ENCODE measurements at places on chromosomes 1 and 21.

DNA sequence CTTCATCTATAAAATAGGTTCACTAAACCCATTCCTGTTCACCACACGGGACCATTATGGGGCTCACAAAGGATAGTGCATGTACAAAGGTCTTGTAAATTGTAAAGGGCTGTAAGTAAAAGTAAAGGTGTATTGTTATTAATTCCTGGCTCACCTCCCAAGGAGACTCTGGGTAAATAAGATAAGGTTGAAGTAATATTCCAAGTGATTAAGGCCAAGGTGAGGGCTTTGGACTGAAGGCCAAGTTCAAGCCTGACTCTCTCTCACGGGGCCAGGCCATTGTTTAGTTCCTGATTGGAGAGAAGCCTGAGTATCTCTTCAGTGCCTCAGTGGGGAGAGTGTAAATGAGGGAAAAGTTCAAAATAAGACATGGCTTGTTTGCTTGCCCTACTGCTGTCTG lies 19.5 kb upstream of the ZFYVE9 start:
- no peak for DNase-seq

DNA sequence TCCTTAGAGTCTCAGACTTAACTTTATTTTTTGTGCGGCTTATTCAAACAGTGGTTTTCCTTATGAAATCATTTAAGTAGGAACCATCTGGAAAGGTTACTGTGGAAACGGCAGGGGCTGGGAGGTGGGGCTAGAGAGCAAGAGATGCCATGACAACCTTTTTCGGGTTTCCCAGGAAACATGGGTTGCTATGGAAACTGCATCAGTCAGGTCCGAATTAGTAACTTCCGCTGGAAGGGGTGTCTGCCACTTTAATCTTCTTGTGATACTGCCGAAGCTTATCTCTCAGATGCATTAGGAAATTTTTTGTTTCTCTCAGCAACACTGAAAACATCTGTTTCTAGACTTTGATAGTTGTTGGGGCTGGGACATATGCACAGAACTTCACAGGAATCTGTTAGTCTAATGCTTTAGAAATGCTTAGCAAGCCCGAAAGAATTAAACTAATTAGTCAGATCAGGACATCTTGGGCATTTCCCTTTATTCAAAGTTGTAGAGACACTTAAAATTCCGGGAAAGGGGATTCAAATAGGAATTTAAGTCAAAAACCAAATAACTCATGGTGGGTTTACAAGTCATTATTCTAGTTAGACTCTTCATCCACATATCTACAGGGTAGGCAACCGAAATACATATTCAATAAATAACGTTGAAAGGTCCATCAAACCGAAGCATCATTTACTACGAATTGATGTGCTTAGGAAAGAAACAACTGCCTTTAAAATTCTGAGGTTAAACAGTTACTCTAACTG lies 2.6 kb downstream of the KCNA3 start:
- peak; percentile 84 for DNase-seq

- no peak for DNase-seq
Measured at GRCh38 chr1:221316491-221317056, 425.3 kb downstream of the DUSP10 start.

- DNase-seq = no peak
Measured at GRCh38 chr1:214524824-214525223, 26.6 kb downstream of the PTPN14 start.

- DNase-seq = no peak
Measured at GRCh38 chr1:94790246-94790645, 29.9 kb upstream of the SLC44A3 start.

- no peak for DNase-seq
Measured at GRCh38 chr1:91402023-91402422, 2.6 kb downstream of the HFM1 start.

DNA sequence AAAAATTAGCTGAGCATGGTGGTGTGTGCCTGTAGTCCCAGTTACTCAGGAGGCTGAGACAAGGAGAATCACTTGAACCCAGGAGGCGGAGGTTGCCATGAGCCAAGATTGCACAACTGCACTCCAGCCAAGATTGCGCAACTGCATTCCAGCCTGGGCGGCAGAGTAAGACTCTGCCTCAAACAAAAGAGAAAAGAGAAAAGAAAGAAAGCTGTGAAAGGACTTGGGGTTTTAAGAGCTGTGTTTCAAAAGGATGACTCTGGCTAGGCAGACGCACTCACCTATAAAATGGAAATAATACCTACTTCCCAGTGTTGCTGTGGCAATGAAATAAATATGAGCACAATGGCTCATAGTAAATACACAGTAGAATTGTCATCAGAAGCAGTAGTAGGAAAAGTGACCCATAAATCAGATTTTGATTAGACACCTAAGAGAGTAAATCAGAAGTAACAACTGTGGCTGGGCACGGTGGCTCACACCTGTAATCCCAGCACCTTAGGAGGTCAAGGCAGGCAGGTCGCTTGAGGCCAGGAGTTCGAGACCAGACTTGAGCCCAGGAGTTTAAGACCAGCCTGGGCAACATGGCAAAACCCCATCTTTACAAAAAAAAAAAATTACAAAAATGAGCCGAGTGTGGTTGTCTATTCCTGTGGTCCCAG lies 45.9 kb upstream of the PUM1 start:
- DNase-seq = no peak

DNA sequence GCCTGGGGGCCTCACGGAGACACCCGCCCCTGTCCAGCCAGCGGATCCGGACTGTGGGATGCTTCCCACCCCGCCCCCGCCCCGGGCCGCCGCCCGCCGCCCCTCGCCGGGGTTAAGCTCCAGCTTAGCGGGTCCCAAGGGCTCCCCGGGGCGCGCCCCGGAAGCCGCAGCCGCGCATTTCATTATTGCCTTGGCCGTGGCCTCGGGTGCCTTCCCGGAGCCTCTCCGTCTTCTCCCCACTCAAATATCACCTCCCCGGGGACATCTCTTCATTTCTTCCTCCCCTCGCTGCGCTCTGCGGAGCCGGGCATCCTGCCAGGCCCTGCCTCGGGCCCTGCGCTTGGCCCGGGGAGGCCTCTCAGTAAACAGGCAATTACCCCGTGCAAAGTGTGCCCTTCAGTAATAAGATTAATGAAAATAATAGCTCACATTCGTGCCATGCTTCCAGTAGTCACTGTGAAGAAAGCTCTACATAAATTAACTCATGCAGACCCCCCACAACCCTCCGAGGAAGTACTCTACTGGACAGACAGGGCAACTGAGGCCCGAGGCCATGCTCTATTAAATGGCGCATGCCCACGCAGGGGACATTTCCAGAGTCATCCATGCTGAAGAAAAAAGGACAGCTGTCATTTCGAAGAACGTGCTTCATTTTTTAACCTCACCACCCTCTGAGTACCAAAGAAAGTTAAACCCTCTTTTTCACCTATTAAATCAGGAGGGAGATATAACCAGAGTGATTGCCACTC lies 49.9 kb upstream of the LAPTM5 start:
- no peak for DNase-seq

DNA sequence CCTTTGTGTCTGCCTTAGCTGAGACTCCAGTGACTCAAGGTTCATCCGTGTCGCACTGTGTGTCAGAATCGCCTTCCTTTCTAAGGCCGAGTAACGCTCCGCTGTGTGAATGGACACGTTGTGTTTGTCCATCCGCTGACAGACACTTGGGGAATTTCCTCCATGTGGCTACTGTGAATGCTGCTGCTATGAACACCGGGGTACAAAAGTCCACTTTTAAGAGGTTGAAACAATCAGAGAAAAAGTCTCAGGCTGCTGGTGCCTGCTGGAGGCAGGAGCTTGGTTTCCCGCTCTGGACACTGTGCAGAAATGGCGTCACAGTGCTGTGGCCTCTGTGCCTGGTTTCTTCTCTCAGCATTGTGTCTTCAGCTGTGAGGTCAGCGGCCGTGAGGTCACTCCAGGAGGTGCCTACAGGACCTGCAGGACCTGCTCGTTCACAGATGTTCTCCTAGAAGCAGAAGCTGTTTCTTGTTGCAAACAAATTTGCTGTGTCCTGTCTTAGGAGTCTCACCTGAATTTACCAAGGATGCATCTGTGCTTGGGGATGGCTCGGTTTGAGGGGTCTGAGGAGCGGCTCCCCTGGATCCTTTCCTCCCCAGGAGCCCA lies 34.2 kb downstream of the KRTAP10-1 start:
- DNase-seq = peak; percentile 26

- no peak for DNase-seq
Measured at GRCh38 chr21:40602080-40602479, 244.9 kb downstream of the DSCAM start.
